EH (cell line): ENCODE measurements at places on chromosomes 6 and 20.

DNA sequence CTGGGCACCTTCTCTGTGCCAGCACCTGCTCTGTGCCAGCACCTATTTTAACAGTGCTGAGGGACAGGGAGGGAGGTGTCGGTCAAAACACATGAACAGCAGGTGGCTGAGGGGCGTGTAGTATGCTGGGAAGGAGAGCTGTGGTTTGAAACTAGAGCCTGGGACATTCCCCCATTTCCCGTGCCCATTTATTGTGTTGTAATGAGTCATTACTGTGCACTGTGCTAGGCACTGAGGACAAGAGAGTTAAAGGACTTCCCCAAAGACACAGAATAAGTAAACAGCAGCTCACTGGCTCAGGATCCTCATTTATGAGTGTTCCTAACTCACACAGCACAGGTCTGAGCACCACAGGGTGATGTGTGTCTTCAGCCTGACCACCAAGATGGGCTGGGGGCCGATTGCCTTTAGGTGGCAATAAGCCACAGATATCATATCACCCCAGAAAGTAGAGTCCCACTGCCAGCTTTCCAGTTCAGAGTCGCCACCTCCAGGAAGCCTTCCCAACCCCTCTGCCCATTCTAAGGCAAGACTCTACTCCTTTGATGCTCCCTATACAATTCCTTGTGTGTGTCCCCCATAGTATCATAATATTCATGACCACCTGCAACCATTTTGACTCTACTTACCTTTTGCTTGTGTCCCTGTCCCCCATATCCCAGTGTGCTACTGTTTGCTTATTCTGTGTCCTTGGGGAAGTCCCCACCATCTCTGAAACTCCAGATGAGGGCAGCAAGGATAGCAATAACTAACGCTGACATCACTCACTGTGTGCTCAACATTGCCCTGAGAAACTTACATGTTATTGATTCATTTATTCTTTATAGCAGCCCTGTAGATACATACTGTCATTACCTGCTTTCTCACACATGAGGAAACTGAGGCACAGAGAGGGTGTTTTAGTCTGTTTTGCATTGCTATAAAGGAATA is 87.3 kb downstream of the TOX2 start:
- DNase-seq = no peak

- DNase-seq = peak; percentile 22
Measured at GRCh38 chr20:14700639-14700960, 363.2 kb upstream of the FLRT3 start.

- peak; percentile 76 for DNase-seq
Measured at GRCh38 chr20:59063358-59064213, 21.0 kb upstream of the PRELID3B start.

- no peak for DNase-seq
Measured at GRCh38 chr6:127317388-127318128, 25.9 kb downstream of the ECHDC1 start.

GRCh38 chr6:23659125-23659524 is 466.9 kb upstream of the NRSN1 start:
- DNase-seq = no peak

DNA sequence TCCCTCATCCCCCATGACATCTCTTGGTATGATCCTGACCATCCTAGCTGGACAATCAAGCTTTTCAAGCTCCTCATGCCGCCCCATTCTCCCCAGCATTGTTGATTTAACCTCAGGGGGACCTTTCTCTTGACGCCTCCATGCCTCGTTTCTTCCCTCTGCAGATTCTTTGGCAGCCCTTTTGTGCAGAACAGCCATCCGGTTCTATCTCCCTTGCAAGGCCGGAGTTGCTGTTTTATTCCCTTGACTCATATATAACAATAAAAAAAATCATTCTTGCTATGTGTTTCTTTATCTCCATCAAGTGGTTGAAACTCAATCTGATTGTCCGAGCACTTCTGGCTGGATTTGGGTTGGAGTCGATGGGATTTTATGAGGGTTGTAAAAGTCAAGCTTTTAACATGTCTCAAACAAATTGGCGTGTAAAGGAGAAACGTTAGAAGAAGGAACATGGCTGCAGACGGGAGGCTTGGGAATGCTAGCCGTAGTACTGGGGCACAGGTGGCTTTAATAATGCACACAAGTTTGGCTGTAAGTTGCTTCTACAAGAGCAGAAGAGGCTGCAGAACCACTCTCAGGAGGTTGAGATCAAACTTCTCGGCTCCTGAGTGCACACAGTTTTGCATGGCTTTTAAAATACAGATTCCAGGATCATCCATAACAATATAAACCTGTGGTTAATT is 3.9 kb upstream of the SULF2 start:
- DNase-seq = peak; percentile 84

- peak; percentile 91 for DNase-seq
Measured at GRCh38 chr6:163413345-163414116, 987 bp upstream of the QKI start.

DNA sequence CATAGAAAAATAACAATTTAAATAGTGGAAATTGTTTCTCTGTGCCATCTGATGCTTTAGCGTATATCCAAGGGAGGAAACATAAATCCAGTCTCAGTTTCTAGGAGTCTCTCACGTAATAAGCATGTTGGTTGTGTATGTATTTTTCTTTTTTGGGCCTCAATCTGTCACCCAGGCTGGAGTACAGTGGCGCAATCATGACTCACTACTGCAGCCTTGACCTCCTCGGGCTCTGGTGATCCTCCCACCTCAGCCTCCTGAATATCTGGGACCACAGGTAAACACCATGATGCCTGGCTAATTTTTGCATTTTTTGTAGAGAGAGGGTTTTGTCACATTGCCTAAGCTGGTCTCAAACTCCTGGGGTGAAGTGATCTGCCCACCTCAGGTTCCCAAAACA is 78.6 kb upstream of the PLN start:
- DNase-seq = no peak

GRCh38 chr6:157020398-157020797 is 243.2 kb downstream of the ARID1B start:
- peak; percentile 63 for DNase-seq
